ENCODE measurements at places on chromosomes 11 and 22.

GRCh38 chr11:122264121-122264520 lies 148.1 kb upstream of the BLID start:
- no peak for DNase-seq

DNA sequence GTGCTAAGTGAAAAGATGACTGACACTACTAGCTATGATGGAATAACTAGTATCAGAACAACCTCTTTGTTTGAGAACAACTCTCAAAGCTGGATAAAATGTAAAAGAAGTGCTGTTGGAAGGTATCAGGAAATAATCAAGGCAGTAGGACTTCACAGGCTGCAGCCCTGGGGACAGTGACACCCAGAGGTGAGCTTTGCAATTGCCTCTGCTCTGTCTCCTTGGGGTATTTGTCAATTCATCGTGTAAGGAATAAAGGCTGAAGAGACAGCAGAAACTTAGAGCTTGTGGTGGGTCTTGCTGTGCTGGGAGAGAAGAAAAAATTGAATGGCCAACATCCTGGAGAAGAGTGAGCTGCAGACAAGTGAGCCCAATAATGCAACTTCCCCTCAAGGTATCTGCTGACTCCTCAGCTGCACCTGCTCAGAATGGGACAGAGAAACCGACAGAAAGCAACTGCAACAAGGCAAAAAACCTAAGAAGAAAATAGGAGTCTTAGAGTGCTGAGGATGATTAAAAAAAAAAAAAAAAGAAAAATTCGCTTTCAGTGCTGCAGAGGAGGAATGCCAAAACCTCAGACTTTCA lies 141.1 kb downstream of the RCN1 start:
- peak; percentile 23 for DNase-seq

DNA sequence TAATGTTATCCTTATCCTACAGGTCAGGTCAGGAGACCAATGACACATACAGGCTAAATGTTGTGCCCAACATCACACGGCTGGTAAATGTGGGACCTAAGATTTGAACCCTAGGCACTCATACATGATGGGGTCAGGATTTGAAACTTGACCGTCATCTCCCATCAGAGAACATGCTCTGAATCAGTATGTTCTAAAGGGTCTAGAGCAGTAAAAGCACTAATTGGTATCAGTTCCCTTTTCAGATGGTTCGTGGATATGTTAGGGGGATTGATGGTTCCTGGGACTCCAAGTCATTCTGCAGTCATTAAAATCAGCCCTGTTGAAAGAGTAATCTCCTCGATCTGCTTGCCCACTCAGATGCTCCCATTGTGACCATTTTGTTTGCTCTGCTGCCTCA lies 65.5 kb downstream of the BMAL1 start:
- DNase-seq: no peak

DNA sequence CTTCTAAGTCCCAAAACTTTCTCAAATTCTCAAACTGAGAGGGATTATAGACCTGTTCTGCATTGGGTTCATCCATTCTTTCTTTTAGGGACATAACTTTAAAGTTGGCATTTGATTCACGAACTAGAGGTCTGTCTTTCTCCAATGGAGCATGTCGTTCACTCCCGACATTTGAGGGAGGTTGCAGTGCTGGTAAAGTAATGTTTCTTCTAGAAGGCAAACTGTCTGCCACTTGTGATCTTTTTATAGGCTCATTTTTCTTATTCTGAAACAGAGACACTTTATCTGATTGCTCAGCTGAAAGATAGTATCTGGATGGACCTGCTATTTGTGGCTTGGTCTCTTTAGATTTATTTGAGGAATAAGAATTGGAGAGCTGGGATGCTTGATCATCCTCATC lies 40.4 kb upstream of the CCDC89 start:
- DNase-seq: no peak

DNA sequence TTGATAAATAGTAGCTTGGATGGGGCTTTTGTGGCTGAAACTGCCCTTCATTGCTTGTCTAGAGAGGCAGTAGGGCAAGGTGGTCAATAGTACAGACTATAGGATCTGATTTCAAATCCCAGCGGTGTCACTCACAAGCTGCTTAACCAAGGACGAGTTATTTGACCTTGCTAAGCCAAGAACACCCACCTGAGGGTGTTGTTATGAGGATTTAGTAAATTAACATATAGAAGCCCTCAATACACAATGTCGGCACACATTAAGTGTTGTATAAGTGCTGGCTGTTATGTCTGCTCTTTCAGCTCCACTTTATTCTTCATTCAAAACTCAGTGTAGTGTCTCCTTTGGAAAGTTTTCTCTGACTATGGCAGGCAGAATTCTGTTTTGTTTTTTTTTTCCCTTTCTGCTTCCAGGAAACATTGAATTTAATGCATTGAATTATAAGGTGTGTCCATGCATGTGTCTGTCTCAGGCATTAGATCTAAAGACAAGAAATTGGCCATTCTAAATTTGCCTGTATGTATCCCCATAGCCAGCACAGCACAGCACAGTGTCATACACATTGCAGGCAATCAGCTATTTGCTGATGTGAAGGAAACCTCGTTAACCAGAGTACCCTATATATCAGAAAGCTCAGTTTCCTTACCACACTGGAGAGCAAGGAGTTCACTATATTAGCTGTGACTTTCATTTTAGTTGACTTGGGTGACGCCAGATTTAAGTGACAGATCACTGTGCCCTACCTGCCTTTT lies 212.1 kb downstream of the NELL1 start:
- no peak for DNase-seq

DNA sequence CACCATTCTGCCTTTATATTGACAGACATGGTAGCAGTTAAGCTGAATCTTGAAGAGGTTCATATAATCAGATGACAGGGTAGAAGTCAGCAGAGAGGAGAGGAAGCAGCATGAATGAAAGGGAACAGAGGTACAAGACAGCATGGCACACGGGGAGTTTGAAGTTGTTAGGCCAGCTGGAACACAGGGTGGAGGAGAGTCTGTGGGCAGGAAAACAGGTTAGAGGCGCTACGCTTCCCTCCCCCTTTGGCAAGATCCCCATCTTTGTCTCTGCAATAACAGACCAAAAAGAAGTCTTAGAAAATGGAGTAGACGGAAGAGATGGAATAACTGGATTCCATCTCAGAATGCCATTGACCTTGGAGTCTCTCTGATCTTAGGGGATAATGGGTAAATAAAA lies 20.0 kb upstream of the NDUFC2 start:
- no peak for DNase-seq

- DNase-seq: no peak
Measured at GRCh38 chr11:94825031-94825430, 56.9 kb downstream of the AMOTL1 start.
